ENCODE measurements at places on chromosomes 11 and 22.

DNA sequence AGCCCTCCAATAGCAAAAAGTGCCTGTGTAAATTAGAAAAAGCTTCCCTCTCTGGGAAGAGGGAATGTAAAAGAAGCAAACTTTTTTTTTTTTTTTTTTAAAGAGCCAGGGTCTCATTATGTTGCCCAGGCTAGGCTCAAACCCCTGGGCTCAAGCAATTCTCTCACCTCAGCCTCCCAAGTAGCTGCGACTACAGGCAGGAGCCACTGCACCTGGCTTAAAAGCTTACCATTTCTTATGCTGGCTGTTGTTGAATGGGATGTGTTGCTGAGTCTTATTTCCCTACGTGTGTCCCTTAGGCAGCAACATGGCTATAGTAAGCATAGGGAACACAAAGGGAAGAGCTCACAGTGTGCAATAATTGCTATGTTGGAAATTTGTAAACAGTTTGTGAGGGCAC, 225.5 kb upstream of the CCDC90B start:
- H3K36me3 ChIP-seq = no peaks in the 10 kb centered on the region
- no peak for DNase-seq
- no peak overlapping the region for H3K27ac ChIP-seq
- H3K4me1 ChIP-seq = no peaks in the 10 kb centered on the region
- no peaks in the 10 kb centered on the region for H3K27me3 ChIP-seq
- H3K4me3 ChIP-seq = no peak overlapping the region

DNA sequence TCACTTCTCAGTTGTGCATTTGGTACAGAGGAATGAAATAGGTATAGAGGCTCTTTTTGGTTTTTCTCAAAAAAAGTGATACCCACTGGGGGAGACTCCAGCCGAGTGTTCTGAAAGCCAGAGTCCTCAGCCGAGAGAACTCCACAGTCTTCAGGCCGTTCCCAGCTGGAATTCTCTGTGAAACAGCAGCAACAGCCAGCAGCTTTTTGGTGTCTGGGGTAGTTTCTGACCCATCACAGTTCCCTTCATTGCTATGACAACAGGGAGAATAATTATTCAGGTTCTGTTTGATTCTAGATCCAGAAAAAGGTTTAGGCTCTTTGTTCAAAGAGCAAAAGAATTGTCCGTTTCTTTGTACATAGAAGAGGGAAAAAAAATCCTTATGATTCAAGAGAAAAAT, 84.6 kb downstream of the C22orf31 start:
- no peaks in the 10 kb centered on the region for H3K27me3 ChIP-seq
- peak overlapping the region; percentile 24 for H3K4me3 ChIP-seq
- DNase-seq = no peak
- no peak overlapping the region for H3K27ac ChIP-seq
- peaks cover 28% of the 10 kb centered on the region for H3K4me1 ChIP-seq

- no peak overlapping the region for H3K4me3 ChIP-seq
- no peak overlapping the region for H3K27ac ChIP-seq
- H3K36me3 ChIP-seq = no peaks in the 10 kb centered on the region
Measured at GRCh38 chr11:76579056-76579751, 91.3 kb downstream of the LRRC32 start.

DNA sequence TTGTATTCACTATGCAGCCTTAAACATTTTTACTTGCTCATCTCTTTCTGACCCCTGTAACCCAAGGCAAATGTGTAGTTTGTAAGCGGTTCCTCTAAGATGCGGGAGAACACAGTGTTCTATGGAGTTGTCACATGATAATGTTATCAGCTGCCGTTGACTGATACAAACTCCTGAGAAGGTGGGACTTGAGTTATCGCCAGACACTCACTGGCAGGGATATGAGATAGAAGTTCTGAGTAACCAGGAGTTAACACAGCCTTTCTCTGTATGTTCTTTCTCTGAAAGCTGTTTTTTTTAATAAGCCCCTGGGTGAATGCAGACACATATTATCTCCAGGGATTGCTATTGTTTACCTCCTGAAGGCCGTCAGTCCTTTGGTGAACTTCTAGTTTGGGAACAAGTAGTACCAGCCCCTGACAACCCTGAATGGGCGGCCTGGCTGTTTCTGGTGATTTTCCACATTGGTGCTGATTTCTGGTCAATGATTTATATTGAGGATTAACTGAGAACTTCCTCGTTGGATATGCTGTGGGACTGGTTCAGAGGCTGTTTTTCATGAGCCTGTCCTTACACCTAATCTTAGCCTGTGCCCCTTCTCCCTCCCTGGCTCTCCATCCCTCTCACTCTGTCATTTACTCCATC, 155.3 kb upstream of the RASSF10 start:
- H3K27me3 ChIP-seq = no peaks in the 10 kb centered on the region
- H3K36me3 ChIP-seq = no peaks in the 10 kb centered on the region
- no peak for DNase-seq
- no peak overlapping the region for H3K27ac ChIP-seq
- H3K4me1 ChIP-seq = peaks cover 26% of the 10 kb centered on the region

- DNase-seq = no peak
- H3K4me3 ChIP-seq = no peak overlapping the region
- H3K36me3 ChIP-seq = no peaks in the 10 kb centered on the region
- no peak overlapping the region for H3K27ac ChIP-seq
- H3K4me1 ChIP-seq = no peaks in the 10 kb centered on the region
- no peaks in the 10 kb centered on the region for H3K27me3 ChIP-seq
Measured at GRCh38 chr11:42311514-42311913, 852.1 kb upstream of the LRRC4C start.

DNA sequence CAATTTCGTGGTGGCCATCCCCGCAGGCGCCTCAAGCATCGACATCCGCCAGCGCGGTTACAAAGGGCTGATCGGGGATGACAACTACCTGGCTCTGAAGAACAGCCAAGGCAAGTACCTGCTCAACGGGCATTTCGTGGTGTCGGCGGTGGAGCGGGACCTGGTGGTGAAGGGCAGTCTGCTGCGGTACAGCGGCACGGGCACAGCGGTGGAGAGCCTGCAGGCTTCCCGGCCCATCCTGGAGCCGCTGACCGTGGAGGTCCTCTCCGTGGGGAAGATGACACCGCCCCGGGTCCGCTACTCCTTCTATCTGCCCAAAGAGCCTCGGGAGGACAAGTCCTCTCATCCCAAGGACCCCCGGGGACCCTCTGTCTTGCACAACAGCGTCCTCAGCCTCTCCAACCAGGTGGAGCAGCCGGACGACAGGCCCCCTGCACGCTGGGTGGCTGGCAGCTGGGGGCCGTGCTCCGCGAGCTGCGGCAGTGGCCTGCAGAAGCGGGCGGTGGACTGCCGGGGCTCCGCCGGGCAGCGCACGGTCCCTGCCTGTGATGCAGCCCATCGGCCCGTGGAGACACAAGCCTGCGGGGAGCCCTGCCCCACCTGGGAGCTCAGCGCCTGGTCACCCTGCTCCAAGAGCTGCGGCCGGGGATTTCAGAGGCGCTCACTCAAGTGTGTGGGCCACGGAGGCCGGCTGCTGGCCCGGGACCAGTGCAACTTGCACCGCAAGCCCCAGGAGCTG, 24.8 kb downstream of the ADAMTS15 start:
- H3K27me3 ChIP-seq = no peaks in the 10 kb centered on the region
- H3K4me1 ChIP-seq = no peaks in the 10 kb centered on the region
- no peaks in the 10 kb centered on the region for H3K36me3 ChIP-seq
- no peak overlapping the region for H3K4me3 ChIP-seq
- DNase-seq = no peak
- H3K27ac ChIP-seq = no peak overlapping the region

DNA sequence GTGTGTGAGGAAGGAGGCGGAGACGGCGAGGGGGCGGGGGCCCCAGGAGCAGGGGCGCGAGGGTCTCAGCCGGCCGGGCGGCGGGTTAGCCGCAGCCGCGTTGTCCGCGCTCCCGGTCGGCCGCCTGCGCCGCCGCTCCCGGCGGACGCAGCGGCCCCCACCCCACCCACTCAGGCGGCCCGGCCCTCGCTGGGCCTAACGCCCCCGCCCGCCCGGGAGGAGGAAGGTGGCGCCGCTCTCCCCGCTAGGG, at the start of gene FCHSD2:
FCHSD2 (minus strand) TSS at position 191 of the 250 bp plus-strand sequence. CDS start 441 bp downstream, outside the sequence.
- DNase-seq = no peak
- H3K4me1 ChIP-seq = peaks cover 16% of the 10 kb centered on the region
- H3K4me3 ChIP-seq = peak within 1 kb of the TSS; percentile 65

GRCh38 chr22:45664136-45664646, 7.4 kb upstream of the ATXN10 start:
- no peaks in the 10 kb centered on the region for H3K4me1 ChIP-seq
- no peak overlapping the region for H3K27ac ChIP-seq
- no peaks in the 10 kb centered on the region for H3K36me3 ChIP-seq
- no peaks in the 10 kb centered on the region for H3K27me3 ChIP-seq

GRCh38 chr11:66325263-66325671, 8.4 kb upstream of the CD248 start:
- DNase-seq = no peak
- H3K27ac ChIP-seq = no peak overlapping the region
- H3K36me3 ChIP-seq = no peaks in the 10 kb centered on the region
- H3K4me3 ChIP-seq = no peak overlapping the region
- H3K4me1 ChIP-seq = peaks cover 37% of the 10 kb centered on the region
- no peaks in the 10 kb centered on the region for H3K27me3 ChIP-seq

- H3K36me3 ChIP-seq = no peaks in the 10 kb centered on the region
- H3K27ac ChIP-seq = no peak overlapping the region
- H3K27me3 ChIP-seq = peaks cover 37% of the 10 kb centered on the region
- no peak for DNase-seq
Measured at GRCh38 chr11:70712471-70712870, 314.1 kb downstream of the CTTN start.

- peaks cover 13% of the 10 kb centered on the region for H3K4me1 ChIP-seq
- no peaks in the 10 kb centered on the region for H3K36me3 ChIP-seq
- H3K27ac ChIP-seq = no peak overlapping the region
- H3K27me3 ChIP-seq = no peaks in the 10 kb centered on the region
Measured at GRCh38 chr11:58654908-58655296, 32.4 kb downstream of the CNTF start.

DNA sequence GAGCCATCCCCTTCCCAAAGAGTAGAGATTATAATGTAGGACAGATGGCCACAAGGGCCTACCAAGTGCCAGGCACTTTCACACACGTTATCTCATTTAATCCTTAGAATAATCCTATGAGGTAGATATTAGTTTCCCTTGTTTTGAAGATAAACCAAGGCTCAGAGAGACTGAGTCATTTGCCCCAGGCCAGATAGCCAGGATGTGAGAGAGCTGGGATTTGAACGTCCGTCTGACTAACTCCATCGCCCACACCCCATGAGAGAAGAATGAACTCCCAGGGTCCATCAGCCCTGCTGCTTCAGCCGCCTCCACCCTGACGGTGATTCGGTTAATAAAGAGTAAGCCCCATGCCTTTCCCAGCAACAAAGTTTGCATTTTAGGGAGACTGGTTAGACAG, 10.7 kb downstream of the PRG3 start:
- peak overlapping the region; percentile 62 for H3K27ac ChIP-seq
- peaks cover 34% of the 10 kb centered on the region for H3K4me1 ChIP-seq
- peak; percentile 62 for DNase-seq
- no peaks in the 10 kb centered on the region for H3K27me3 ChIP-seq

- no peak for DNase-seq
- H3K27me3 ChIP-seq = no peaks in the 10 kb centered on the region
- no peak overlapping the region for H3K4me3 ChIP-seq
- no peak overlapping the region for H3K27ac ChIP-seq
- H3K4me1 ChIP-seq = no peaks in the 10 kb centered on the region
Measured at GRCh38 chr11:118973985-118974384, 2.4 kb downstream of the FOXR1 start.

DNA sequence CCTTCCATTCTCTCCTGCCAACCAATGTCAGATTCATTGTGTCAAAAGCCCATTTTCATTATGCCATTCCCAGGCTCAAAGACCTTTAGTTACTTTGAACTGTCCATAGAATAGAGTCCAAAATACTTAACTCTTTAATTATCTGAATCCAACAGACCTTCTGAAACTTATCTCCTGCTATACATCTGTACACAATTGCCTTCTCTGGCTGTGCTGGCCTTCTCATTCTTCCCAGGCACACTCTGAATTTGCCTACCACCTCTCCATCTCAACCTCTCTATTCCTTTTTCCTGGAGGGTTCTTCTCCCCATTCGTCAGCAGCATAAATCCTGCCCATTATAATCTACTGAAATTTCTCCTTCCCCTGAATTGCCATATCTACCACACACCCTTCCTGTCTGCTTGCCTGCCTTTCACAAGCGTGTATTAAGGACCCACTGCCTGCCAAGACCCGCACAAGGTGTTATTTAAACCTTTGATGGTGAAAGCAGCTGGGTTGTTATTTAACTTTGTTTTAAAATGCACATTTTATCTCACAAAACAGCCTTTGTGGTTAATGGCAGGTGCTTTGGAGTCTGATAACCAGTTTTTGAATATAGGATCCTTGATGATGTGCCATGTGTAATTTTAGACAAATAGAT, 125.9 kb downstream of the CCDC81 start:
- DNase-seq = no peak
- H3K36me3 ChIP-seq = no peaks in the 10 kb centered on the region
- H3K27me3 ChIP-seq = no peaks in the 10 kb centered on the region
- peaks cover 8% of the 10 kb centered on the region for H3K4me1 ChIP-seq

DNA sequence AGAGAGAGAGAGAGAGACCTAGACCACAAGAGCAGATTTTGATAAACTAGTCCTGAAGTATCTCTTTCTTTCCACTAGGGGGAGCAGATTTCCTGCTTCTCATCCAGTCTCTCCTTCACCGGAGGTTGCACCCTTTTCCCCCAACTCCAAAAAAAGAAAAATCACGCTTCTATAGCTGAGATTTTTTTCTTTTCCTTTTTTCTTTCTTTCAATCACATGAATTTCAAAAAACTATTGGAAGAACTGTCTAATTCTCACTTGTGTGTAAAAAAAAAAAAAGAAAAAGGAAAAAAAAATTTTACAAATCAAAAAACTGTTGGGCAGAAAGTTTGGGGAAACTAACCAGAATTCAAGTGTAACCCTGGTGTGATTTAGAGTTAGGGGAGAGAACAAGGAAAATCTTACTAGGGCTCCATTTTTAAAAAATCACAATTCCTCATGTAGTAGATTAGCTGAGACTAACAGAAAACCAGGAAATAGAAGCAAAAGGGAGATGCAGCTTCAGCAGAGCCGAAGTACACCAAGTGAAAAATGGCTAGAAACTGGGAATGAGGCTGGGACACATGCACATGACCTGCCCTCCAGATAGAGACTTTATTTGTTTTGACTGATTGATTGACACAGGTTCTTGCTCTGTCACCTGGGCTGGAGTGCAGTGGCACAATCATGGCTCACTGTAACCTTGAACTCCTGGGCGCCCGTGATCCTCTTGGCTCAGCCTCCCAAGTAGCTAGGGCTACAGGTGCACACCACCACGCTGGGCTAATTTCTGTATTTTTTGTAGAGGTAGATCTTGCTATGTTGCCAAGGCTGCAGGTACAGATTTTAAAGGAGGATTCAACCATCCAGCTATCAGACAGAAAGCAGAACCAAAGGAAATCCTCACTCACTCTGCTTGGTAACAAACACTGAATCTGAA, 27.1 kb downstream of the SDHD start:
- DNase-seq = peak; percentile 55
- no peaks in the 10 kb centered on the region for H3K27me3 ChIP-seq
- no peak overlapping the region for H3K27ac ChIP-seq
- no peaks in the 10 kb centered on the region for H3K4me1 ChIP-seq
- no peak overlapping the region for H3K4me3 ChIP-seq

- no peaks in the 10 kb centered on the region for H3K27me3 ChIP-seq
- H3K4me3 ChIP-seq = no peak overlapping the region
- DNase-seq = no peak
- peaks cover 28% of the 10 kb centered on the region for H3K36me3 ChIP-seq
Measured at GRCh38 chr11:46663277-46663940, 37.0 kb downstream of the ARHGAP1 start.

Data from keratinocyte (primary cell).